Liver (tissue), 10 donors: ENCODE measurements at places on chromosomes 5 and 9.

- no peak for DNase-seq
These were observed 42.7 kb upstream of the SPINK14 start for GRCh38 chr5:148125641-148126040.

DNA sequence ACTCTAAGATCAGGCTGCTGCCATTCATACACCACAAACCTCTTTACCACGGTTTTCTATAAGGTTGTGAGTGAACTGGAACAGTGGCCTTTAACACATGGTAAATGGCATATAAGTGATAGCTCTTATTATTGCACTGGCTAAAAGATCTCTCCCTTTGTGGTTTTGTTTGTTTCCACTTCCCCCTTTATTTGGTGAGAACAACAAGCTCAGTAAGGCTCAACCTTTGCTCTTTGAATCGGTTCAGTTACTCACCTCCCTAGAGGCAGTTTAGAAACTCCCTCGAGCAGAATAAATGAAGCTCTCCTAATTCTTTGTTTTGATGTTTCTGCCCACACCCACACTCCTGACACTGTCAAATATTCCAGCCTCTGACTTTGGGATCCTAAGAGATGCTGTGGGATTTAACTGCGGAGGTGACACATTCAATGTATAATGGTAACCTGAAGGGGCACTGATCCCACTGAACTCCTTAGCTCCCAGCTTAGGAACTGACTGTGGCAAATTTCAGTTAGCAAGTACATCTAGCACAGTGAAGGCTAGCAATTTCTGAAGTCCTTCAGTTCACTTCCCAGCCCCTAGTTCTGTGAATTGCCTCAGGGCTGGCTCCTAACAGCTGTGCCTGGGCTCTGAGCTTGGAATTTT is 22.5 kb upstream of the RAD23B start:
- DNase-seq: no peak

DNA sequence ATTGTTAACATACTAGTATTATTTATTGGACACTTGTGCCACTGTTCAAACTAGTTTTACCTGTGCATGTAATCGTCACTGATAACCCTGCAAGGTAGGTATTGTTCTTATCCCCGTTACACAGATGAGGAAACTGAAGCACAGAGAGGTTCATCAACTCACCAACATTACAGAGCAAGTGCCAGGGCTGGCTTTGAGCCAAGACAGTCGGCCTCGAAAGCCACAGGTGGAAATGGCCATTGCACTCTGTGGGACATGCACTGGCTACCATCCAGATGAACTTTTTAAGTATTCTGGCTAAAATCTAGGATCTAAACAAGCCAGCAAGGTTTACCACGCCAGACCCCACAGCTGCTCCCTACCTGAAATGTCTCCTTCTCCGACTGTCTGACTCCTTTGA is 57.9 kb downstream of the TEX10 start:
- no peak for DNase-seq

DNA sequence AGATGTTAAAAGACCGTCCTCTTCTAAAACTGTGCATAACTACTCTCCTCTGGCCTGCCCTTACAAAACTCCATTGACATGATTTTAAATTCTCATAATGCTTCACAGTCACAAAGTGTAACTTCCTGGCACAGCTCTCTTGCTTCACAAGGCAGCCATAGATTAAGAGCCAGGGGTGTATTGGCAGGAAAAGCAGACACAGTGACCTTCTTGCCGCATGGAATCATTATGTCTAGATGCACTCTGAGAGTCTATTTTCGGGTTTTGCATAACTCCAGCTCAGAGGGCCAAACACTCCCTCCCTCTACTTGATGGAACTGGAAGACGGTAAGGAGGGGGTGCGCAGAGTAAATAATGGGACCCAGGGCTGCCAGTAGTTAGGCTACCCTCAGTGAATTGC is 110.1 kb downstream of the MARCHF3 start:
- no peak for DNase-seq

GRCh38 chr5:57311251-57311650 is 137.4 kb downstream of the GPBP1 start:
- no peak for DNase-seq

DNA sequence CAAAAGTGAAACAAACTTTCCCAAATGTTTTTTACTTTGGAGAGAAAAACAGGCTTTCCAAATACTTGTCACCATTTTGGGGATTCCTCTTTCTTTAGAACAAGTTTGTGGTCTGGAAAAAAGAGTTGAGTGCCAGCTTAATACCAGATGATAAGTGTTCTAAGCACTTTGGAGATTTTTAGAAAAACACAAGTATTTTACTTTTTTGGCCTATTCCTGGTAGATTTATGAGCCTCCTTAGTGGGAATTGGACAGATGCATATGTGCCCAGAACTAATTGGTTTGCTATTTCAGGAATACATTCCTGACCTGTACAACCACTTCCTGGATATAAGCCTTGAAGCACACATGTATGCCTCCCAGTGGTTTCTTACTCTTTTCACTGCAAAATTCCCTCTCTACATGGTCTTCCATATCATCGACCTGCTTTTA is 40.5 kb downstream of the GPR21 start:
- no peak for DNase-seq

- DNase-seq: no peak
These were observed 11.9 kb downstream of the FYB1 start for GRCh38 chr5:39207345-39208045.
